Tracheal epithelial cell (primary cell): ENCODE measurements at places on chromosomes 7 and 10. TPM values are rescaled to one million over a fixed set of nuclear protein-coding genes. Genes with fewer than 3 reads are reported as not detected.

FKBP6 gene
- total RNA-seq = not detected in 2 replicates

KCNH2 gene
- 0.21 and 0.24 TPM in 2 replicates for total RNA-seq

ZFAND2A gene
- total RNA-seq = 14.9 and 37.5 TPM in 2 replicates

SKIDA1 gene
- total RNA-seq = under 0.01 TPM in 2 replicates

TMEM273 gene
- 0.48 TPM in 1 of 2 replicates, not detected in the other for total RNA-seq

TFR2 gene
- 0.72 and 1.3 TPM in 2 replicates for total RNA-seq

LZTS2 gene
- total RNA-seq = 53.5 and 91.6 TPM in 2 replicates

MICU1 gene
- 20.9 and 28.2 TPM in 2 replicates for total RNA-seq

RNF148 gene
- not detected in 2 replicates for total RNA-seq

PPP1R3C gene
- total RNA-seq = 6.0 and 16.9 TPM in 2 replicates

TDRD1 gene
- 1.4 and 1.9 TPM in 2 replicates for total RNA-seq

CFAP70 gene
- 0.96 and 1.3 TPM in 2 replicates for total RNA-seq
